ENCODE measurements at places on chromosomes 13 and 19.

GRCh38 chr13:109976206-109976997 lies 190.0 kb upstream of the IRS2 start:
- no peak for DNase-seq

- DNase-seq, result no peak
These were observed 644.1 kb downstream of the GPC5 start for GRCh38 chr13:92042522-92042921.

DNA sequence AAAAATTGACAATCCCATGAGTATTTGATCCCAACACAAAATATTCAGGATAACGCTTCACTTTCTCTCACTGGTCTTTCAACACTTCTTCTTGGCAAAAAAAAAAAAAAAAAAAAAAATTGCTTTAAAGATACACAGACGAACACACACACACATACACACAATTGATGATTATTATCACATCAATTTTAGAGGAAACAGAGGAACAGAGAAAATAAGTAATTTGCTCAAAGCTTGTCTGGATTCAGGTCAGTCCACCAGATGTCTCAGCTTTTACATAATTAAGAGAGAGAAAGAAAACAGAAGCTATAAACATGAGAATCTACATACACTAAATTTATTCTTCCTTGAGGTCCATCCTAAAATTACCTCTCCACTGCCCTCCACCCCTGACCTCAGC lies 183.4 kb downstream of the MZT1 start:
- no peak for DNase-seq

- no peak for DNase-seq
These were observed 628 bp downstream of the CAPN12 start for GRCh38 chr19:38743394-38744297.

DNA sequence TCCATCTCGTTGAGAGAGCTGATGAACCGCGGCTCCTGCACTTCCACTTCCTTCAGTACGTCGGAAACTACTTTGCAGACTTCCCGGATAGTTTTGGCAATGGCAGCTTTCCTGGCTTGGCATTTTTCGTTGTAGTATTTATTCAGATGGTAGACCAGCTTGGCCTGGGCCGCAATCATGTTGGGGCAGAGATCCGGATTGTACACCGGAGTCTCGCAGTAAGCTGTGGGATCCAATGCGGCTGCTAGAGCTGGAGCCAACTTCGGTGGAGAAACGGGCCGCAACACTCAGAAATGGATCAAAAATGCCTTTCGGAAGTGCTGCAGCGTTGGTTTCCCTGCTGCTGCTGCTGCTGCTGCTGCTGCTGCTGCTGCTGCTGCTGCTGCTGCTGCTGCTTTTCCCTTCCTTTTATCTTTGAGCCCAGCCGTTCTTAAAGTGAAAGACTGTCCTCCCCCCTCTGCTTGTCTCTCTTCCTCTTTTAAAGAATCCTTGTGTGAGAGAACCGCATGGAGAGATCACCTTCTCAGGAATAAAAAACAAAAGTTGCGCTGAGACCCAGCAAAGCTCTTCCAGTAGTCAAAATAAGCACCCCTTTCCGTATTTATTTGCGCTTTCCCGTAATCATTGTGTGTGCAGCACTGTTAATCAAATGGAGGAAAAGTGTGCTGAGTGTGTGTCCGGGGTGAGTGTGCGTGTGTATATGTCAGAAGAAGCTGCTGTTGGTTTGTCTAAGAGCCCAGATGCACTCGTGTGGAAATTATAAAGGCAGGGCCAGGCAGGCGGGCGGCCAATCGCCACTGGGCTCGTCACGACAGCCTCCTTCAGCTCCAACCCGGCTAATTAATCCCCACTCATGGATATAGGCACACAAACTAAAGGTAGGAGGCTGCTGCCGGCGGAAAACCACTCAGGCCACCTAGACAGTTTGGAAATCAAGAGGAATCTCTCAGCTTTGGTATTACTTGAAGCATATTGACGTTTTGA lies at the start of gene MAB21L1:
MAB21L1 (minus strand) TSS at position 730 of the 984 bp plus-strand sequence; CDS start at position 179, 551 bp downstream.
- no peak for DNase-seq

DNA sequence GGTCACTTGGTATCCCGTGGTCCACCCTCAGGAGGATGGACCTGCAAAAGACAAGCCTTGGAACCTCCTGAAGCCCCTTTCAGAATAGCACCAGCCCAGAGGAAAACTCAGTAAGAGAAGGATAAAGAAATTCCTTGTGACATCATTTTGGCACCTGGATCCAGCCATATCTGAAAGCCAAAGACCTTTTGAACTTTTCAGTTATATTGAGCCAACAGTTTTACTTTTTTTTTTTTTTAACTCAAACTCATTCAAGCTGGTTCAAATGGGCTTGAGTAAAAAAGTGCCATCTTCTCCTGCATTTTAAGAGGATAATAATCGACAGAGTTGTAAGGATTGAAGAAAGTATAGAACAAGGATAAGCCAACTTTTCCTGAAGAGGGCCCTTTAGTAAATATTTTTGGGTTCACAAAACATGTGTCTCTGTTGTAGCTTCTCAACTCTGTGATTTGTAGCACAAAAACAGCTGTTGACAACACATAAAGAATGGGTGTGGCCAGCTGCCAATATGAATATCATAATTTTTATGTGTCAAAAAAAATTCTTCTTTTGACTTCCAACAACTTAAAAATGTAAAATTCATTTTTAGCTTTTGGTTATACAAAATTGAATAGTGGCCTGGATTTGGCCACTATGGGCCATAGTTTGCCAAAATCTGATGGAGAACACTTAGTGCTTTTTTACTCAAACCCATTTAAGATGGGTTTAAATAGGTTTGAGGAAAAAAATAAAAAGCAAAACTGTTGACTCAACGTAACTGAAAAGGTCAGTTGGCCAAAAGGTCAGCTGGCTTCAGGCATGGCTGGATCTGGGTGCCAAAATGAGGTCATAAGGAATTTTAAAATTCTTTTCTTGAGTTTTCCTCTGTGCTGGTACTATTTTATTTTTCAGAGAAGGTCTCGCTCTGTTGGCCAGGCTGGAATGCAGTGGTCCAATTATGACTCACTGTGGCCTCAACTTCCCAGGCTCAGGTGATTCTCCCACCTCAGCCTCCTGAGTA lies 50.7 kb downstream of the ACSBG2 start:
- no peak for DNase-seq

- DNase-seq, result no peak
These were observed 779.4 kb upstream of the SLITRK1 start for GRCh38 chr13:84661718-84662117.

DNA sequence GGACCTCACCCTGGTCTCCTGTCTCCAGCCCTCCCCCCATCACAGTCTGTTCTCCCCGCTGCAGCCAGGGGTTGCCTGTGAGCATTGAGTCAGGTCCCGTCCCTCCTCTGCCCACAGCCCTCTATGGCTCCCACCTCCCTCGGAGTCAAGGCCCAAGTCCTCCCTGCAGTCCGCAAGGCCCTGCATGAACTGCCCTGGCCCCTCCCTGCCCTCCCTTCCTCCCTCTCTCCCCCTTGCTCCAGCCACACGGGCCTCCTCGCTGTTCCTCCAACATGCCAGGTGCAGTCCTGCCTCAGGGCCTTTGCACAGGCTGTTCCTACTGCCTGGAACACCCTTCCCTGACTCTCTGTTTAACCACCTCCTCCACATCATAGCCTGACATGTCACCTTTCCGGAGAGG lies 2.8 kb downstream of the TINCR start:
- DNase-seq, result no peak
